ENCODE measurements at places on chromosomes 5 and 9.

DNA sequence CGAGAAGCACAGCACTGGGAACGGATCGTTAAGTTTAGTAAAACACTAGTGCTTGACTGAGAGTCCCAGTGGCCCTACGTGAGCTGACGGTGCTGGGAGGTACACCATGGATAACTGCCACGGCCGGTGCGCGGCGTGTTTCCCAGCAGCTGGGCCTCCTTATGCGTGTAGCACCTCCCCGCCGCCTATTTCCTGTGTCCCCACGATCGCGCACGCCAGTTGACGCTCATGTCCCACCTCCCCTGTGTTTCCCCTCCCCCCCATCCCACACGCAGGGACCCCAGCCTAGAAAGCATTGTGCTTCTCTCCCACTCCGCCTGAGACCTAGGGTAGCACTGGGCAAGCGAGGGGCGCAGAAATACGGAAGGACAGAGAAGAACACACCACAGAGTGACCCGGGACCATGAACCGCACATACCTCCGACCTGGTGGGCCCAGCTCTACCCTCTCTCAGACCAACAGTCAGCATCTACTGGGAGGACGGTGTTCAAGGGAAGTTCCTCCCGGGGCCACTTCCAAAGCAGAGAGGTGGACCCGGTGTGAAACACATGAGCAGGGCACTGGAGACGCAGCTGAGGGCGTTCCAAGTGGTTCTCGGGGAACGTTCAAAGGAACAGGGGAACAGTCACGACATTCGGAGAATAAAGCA lies 45.6 kb downstream of the DBH start:
- no peak for DNase-seq

DNA sequence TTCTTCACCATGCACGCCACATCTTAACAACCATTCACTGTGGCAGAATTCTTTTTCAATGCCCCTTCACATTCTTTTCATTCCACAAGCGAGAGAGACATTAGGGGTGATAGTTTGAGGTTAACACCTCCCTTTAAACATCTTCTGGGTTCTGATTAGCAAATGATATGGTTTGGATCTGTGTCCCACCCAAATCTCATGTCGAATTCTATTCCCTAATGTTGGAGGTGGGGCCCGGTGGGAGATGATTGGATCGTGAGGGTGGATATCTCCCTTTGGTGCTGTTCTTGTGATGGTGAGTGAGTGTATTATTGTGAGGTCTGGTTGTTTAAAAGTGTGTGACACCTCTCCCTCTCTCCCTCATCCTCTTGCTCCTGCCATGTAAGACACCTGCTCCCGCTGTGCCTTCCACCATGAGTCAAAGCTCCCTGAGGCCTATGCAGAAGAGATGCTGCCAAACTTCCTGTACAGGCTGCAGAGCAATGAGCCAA lies 46.1 kb upstream of the RAI14 start:
- DNase-seq, result no peak

DNA sequence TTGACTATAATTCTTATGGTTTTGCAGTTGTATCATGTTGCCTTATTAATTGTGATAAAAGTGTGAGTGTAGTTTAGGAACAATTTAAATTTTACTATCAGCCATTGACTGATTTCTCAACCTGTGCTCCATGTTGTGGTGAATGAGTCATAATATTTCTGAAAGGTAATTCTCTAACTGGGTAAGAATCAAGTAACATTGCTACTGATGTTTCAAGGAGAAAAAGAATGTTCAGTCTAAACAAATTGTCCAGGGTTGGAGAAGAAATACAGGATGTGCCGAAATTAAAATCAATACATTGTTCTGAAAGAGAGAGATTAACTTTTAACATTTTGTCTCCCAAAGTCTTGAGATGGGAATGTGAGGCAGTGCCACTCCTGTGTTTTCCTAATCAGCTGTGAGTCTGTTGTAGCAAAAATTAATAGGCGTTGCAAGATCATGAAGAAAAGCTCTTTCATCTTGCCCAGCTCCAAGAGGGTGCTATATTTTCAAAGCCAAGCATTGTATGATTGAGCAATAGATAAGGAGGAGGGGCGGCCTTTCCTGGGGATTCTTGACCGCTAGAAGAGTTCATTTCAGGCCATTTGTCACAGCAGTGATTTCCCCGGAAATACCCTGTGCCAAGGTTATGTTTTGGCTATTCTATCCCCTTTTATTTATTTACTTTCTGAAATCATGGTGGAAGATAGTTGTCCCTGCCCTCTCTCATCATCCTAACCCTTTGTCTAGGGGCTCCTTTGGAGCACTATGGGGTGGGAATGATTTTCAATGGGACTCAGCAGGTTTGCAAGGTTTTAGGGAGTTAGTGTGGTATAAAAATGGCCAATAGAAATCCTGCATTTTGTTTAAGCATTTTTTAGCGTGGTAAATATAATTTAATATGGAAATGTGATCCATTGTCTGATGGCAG lies 151.6 kb downstream of the FOCAD start:
- DNase-seq, result no peak

- DNase-seq, result no peak
These were observed 72.2 kb downstream of the C9orf50 start for GRCh38 chr9:129548571-129549135.

DNA sequence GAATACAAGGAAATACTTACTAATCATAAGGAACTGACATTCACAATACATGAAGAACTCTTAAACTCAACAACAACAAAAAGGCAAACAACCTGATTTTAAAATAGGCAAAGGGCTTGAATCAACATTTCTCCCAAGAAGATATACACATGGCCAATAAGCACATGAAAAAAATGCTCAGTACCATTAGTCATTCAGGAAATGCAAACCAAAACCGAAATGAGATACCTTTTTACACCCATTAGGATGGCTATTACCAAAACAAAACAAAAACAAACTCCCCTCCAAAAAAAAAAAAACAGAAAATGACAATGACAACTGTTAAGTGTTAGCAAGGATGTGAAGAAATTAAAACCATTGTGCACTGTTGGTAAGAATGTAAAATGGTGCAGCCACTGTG lies 104.1 kb upstream of the ZNF462 start:
- DNase-seq, result no peak

GRCh38 chr9:79812099-79812498 lies 240.3 kb downstream of the TLE4 start:
- no peak for DNase-seq

Data from stimulated activated CD4-positive, alpha-beta T cell treated with anti-CD3 and anti-CD28 coated beads, Interleukin-1b, Interleukin-23, amount 100 ng/mL, for 1 hour (primary cell).